HS-5 (cell line): ENCODE measurements at places on chromosomes 2 and 18.

- DNase-seq = no peak
These were observed 68.8 kb upstream of the GLS start for GRCh38 chr2:190811811-190812210.

- no peak for DNase-seq
These were observed 108.6 kb downstream of the NXPH2 start for GRCh38 chr2:138671566-138671965.

DNA sequence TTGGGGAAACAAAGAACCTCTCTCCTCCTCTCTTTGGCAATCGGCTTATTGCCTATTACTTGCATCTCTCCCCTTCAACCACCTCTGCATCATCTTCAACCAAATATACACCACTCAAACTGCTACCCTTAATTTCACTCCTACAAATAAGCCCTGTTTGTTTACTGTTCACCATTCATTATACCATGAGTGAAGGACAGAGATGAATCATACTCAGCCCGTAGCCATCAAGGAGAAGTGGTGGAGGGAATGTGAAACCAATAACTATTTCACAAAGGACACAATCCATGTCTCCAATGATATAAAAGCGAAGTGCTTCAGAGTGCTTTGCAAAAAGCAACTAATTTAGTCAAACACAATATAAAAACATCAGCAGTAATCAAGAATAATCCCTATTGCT is 76.8 kb downstream of the CACNB4 start:
- DNase-seq = no peak

DNA sequence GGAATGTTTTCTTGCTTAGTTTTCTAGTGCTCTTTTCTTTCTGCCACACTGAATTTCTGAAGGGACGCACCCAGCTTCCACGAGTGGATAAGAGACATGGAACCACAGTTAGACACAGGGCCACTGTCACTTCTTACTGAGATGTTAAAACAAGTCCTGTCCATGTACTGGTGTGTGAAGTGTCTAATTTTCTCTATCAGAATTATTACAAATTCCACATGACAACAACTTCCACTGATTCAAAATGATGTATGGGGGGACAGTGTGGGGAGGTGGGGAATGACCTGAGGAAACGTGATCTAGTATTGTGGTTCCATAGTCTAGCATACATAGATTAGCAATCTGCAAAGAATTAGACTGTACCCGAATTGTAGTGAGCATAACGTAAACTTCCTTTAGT is 169.6 kb downstream of the TMEM247 start:
- DNase-seq = no peak

DNA sequence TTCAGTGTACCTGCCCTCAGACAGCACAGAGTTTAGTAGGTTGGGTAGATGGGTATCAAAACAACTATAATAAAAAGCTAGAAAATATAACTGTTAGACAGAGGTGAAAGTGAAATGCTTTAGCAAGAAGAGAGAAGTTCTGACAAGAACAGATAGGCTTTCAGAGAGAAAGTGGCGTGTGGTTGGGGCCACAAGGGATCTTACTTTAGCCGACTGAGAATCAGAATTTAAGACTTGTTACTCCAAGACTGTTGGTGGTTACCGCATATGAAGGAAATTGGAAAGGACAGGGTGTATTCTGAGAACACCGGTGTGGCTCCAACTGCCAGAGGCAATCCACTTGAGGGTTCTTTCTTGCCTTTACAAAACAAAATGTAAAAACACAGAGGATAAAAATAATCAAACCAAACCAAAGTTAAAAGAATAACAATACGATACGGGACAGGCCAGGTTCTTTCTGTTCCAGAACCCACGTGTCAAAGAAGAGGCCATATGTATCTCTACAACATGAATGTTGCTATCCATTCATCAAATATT is 44.4 kb upstream of the AGPS start:
- DNase-seq = no peak

- no peak for DNase-seq
These were observed 198.2 kb downstream of the SRBD1 start for GRCh38 chr2:45412754-45413379.

DNA sequence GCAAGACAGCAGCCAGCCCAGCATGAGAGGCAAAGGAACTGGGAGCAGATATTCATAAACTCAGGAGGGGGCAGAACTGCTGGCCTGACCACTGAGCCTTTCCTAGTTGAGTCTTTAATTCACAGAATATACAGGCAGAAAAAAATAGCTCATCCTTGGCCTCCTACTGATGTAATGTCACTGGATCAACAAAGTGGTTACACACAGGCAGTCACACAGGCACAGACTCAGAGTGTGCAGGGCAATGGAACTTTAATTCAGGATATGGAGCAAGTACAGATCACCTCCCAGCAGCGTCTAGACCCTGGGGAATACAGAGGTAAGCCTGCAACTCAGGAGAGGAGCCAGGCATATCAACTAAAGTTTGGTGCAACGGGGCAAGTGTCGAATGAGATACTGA is 75.4 kb downstream of the TNP1 start:
- no peak for DNase-seq

DNA sequence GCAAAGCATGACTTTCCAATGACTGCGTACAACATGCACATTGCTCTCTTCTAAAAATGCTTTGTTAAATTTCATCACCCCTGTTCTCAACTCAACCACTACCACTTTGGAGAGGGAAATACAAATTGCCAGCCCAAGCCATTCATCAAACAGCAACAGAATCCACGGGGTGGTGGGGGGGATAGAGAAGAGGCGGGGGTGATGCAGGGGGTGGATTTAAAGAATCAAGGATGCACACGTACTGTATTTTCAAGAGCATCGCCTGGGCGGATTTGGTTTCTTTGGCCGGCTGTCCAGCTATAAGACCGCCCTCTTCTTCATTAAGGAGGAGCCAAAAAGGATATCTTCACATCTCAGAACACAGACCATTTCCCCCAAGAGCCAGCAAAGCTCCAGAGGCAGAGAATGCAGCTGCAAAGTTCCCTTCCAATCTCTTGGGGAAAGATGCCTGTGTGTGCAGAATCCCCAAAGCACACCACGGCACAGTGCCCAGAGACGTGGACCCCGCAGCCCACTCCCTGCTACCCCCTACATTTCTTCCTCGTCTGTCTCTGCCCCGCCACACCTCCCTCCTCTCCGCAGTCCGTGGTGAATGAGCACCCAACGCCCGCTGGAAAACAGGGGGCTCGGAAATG is 977 bp downstream of the SLC8A1 start:
- DNase-seq = no peak

DNA sequence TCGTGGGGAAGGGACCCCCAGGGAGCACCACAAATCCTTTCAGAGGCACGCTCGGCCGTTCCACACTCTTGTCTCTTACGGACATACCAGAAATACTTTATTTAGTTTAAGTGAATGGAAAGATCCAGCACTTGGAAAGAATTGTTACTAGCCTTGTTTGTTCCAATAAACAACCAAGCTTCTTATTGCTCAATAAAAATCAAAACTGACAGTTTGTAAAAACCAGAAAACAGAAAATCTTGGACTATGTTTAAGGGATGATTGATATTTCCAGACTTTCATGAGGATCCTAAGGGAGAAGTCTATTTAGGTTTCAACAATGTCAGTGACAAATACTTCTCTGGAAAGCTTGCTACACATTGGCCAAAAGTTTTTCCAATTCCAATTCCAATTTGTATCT is 31.6 kb upstream of the CCBE1 start:
- no peak for DNase-seq

DNA sequence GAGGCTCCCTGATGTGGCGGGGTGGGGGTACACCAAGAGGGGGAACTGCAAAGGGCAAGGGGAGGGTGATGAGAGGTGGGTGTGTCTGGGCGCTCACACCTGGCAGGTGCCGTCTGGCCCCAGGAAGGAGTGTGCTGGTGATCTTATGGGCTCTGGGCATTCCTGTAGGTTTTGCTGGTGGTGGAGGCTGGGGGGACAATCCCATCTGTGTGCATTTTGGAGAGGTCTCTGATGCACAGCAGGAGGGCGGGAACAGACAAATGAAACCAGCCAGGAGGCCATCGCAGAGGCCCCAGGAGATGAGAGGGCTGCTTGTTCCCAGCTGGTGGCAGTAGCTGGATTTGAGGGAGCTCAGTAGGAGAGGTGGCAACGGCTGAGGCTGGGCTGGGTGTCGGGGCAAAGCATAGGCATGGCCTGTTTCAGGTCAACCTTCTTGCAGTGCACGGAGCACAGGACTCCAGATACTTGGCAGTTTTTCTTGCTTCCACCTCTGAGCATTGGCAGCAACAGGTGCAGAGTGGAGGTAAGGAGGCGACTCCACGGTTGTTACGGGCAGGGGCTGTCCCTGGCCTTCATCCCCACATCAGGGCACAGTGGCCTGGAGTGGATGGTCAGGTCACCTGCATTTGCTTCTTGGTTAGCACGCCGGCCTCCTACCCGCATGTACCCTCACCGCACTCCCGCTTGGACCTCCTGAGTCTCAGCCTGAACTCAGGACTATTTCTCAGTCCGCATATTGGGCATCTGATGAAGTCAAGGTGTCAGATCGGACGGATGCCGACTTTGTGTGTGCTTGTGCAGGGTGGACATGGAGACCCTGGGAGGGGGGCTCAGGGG is 194.2 kb upstream of the HDAC4 start:
- DNase-seq = no peak

DNA sequence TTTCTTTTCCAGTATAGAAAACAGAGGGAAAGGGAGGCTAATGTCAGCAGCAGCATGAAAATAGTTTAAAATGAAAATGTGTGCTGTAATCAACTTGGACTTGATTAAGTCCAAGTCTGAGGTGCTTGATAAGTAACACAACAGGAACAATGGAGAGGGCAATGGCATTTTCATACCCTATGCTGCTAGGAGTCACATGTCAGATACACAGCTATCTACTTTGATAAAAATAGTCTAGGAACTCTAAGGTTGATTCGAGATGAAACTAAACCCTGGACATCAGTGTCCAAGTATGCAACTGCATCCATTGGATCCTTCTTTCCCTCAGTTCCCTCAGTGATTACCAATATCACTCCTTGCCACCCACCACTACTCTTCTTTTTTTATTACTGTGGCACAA is 4.6 kb upstream of the C18orf63 start:
- DNase-seq = no peak

GRCh38 chr2:143158098-143158497 is 28.9 kb downstream of the ARHGAP15 start:
- no peak for DNase-seq

DNA sequence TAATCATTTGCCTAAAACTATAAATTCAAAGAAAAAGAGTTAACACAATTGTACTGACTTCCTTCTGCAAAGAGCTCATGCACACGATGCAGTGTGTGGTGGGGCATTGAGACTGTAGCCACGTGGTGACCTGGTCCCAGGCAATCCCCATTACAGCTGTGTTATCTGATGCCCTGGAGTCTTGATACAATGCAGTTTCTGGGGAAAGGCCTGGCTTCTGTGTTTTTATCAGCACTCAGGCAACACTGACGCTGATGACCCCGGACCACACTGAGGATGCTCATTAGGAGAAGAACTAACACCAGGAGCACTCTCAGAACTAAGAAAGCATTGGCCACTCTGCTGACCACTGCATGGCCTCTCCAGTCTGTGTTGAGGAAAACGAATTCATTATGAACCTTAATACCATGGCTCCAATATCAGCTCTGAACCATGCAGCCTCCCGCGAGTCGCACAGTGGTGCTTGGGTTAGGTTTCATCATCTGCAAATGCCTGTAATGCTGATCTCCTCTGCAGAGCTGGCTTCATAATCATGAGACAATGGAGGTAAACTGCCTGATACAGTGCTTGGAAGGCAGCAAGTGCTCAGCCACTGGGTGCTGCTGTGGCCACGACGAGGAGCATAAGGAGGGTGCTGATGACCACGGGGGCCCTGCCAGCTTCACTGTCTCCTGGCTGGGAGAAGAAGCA is 218.5 kb downstream of the MYT1L start:
- DNase-seq = no peak

DNA sequence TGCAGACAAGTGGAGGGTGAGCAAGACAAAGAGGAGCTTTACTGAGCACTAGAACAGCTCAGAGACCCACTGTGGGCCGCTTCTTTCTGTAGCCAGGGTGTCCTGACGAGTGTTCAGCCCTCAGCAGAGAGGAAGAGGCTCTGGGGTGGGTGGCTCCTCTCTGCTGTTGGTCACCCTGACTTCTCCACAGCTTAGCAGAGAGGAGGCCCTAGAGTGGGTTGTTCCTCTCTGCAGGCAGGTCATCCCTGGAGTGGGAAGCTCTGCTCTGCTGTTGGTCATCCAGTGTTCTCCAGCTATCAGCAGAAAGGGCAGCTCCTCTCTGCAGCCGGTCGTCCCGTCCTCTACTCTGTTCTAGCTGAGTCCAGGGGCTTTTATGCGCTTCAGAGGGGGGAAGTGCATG is 286.5 kb downstream of the ICOS start:
- no peak for DNase-seq

- no peak for DNase-seq
These were observed 633 bp downstream of the MALT1 start for GRCh38 chr18:58671632-58672564.

DNA sequence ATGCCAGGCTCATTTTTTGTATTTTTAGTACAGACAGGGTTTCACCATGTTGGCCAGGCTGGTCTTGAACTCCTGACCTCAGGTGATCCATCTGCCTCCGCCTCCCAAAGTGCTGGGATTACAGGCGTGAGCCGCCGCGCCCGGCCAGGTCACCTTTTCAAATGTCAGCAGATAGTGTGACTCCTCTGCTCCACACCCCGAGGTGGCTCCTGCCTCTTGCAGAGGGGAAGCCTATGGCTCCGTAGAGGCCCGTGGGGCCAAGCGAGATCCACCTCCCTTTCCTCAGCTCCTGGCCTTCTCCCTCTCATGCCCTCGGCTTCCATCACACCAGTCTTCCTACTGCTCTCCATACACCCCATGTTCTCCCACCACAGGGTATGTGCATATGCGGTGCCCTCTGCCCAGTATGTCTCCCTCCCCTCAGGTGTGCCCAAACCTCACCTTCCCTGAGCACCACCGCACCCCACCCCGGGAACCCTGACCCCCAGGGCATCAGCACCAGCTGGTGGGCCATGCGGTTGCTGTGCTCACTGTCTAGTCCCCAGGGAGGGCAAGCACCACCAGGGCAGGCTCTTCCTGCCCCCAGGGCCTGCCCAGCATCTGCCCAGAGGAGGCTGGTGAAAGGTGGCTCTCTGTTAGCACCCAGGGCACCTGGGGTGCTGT is 10.7 kb downstream of the GPR17 start:
- no peak for DNase-seq
